ENCODE measurements at places on chromosomes 5 and 9.

GRCh38 chr5:90226433-90227099 is 183.0 kb downstream of the CETN3 start:
- DNase-seq, result no peak

DNA sequence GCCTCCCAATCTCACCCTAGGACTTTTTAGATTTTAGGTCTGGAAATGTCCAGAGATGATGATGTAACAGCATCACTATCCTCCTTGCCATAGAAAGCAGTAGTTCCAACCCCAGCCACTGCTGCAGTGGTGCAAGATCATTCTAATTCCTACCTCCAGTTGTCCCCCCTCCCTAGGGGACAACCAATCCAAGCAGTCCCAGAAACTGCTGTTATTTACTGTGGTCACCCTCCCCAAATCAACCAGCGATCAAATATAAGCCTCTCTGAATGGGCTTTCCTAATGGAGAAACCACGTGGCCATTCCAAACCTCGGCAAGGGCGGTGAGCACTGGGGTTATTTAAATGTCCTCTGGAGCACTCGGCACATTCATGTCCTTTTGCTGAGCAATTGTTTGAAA is 159.8 kb downstream of the SLF1 start:
- no peak for DNase-seq

GRCh38 chr9:126698251-126698650 is 84.5 kb downstream of the LMX1B start:
- DNase-seq, result no peak

DNA sequence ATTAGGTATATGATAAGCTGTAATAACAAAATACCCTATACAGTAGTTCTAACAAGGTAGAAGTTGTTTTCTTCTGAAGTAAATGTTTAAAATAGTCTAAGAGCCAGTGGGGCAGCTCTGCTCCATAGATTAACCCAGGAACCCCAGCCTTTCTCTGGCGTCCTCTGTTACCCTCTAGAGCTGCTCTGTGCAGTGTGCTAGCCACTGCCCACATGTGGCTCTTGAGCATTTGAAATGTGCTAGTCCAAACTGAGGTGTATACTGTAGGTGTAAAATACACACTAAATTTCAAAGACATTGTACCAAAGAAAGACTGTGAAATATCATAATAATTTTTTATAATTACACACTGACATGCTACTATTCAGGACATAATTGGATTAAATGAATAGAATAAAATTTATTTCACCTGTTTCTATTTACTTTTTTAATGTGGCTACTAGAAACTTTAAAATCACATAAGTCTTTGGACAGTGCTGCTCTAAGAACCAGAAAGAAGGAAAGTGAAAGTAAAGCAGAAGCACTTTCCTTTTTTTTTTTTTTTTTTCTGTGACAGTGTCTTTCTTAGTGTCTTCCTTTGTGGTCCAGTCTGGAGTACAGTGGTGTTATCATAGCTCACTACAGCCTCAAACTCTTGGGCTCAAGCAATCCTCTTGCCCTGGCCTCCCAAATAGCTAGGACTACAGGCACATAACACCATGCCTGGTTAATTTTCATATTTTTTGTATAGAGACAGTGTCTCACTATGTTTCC is 39.3 kb downstream of the RAI14 start:
- no peak for DNase-seq

DNA sequence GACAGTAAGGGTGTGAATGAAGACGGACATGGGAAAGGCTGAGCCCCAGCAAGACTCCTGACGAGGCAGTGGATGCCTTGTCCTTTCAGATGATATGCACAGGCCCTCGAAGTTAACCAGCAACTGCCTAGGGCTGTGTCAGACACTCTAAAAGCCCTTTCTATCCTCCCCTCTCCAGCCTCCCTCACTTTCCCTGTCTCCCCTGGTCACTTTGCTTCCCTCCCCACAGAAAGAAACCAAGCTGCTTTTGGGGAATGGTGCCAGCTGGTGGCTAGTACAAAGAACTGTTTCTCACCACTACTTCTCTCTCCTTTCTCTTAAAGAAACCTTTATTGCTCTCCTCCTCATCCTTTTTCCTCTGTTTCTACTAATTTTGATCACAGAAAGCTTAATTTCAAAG is 21.4 kb downstream of the LHFPL2 start:
- DNase-seq, result no peak

DNA sequence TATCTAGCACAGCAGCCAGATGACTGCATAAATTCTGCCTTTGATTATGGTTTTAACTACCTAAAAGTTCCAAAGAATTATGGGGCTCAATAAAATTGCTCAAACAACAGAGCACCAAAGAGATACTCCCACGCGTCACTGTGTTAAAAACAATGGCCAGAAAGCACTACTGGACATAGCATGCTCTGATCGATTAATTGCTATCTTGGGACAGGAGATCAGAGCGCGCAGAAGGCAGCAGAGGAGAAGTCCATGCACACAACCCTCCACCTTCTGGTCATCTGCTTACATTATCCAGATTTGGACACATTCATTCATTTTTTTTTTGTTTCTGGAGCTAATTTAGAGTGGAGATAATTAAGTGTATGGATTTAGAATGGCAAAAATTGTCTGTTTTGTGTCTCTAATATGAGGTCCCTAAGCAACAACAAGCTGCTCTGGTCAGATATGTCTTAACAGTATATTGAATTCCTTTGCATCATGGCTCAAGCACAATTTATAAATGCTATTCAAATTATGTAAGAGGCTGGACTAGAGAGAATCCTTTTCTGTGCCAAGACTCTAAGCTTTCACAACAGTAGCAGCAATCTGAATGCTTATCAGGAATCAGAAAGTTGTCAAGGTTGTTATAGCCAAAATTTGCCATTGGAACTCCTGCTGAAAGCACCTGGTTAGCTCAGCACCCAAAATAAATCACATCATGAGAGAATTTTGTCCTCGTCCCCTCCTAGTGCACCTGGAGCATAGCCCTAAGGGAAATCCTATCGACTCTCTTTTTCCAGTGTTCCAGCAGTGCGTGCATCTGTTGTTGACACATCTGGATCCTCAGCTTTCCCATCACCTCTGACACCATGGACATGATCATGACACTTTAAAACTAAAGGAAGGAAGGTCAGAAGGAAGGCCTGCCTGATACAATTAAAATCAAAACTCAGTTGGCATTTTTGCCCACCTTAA is 98.6 kb upstream of the HMHB1 start:
- no peak for DNase-seq
